ENCODE measurements at places on chromosomes 3 and 15. TPM values are rescaled to one million over a fixed set of nuclear protein-coding genes. Genes with fewer than 3 reads are reported as not detected.
A peak's percentile ranks its signal among the peaks of the same experiment; 100 is the strongest.

The TGM5 gene
- total RNA-seq = not detected

The SCN11A gene
- total RNA-seq = not detected

DNA sequence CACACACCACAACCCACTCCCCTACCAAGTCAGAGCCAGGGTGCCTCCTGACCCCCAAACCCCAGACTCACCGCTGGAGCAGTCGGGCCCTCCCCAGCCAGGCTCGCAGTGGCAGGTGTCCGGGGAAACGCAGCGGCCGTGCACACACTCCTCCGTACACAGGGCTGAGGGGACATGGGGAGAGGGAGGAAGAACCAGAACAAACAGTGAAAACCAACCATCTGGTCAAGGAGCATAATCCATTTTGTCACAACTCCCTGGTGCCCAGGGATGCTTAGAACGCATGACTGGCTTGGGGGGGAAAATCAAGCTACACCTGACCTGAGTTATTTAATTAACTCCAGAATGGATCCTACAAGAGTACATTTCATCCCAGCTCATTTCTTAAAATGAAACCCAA is 159.2 kb downstream of the MEGF11 start:
- DNase-seq = no peak

GRCh38 chr3:10551821-10552630 is 46.6 kb upstream of the ATP2B2 start:
- DNase-seq = peak; percentile 52

DNA sequence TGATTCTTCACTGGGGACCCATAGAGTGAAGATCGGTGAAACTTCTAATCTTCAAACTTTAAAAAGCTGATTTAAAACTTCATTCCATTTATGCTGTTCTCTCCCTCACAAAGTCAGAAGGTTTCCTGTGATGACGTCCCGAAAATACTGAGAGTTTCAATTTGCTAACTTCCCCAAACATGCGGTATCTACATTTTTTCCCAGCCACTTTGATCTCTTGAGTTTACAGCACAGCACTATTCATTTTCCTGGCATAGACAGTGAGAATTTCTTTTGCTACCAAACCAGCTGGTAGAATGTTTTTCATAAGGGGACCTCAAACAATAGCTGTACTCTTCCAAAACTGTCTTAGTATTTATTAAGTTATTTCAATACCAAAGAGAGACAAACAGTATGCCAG is 156.8 kb downstream of the LSAMP start:
- DNase-seq = no peak

The MYL3 gene
- total RNA-seq = 157 TPM

DNA sequence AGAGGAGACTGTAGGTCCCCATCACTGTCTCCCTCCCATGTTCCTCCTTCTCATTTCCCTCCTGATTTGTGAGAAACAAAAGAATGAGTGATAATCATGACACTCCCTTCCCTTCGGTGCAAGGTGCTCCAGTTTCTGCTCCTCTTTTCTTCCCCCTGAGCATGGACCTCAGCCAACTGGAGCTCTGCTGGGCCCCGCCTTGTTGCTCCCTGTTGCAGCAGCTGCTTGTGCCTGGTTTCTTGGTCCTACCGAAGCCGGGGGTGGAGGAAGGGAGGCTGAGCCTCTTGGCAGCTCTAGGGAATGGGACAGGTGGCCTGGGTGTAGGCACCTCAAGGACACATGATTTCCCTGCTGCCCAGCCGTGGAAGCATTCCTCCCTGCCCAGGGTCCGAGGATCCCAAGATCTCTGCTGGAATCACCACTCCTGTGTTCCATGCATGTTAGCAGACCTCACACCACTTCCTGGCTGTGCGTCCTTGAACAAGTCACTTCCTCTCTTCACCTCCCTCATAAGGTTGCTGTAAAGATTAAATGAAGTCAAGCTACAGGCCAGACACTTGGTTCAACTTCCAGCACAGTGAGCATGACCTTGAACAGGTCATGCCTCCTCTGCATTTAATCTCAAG is 131.6 kb upstream of the ABHD17C start:
- DNase-seq = no peak

The UCN2 gene
- total RNA-seq = not detected

GRCh38 chr3:57646723-57647122 is 46.2 kb downstream of the DENND6A start:
- no peak for DNase-seq

Measured in left cardiac atrium (tissue), 4 donors.